ENCODE measurements at places on chromosomes 12 and 14.

DNA sequence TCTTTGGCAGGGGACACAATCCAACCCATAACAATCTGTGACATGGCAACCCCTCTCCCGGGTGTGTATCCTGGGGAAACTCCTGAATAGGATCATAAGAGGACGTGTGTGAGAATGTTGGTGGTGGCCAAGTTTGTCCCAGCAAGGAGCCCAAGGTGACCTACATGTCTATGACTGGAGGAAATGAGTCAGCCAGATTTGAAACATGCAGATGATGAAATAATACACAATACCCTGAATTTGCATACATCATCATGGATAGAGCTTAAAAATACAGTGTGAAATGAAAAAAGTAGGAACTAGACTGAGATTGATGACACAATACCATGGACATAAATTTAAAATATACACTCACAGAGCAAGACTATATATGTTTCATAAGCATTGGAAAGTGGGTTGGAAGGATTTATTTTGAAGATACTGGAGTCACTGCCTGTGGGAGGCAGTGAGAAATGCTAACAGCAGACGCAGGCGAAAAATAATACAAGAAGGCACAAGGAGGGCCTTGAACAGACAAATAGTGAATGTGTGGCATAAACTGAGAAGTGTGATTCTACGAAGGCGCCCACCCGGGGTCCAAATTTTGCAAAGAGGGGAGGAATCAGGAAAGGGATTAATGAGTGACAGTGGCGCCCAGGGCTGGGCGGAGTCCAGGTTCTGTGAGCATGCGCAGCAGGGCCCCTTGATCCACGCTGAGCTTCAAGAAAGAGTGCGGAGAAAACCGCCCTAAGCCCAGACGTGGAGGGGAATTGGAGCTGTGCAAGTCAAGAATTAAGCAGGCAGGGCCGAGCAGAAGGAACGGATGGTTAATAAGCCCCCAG is 7.0 kb upstream of the MAP1LC3B2 start:
- no peak for DNase-seq

- no peak for DNase-seq
These were observed 11.6 kb upstream of the CLEC4D start for GRCh38 chr12:8501720-8502119.

DNA sequence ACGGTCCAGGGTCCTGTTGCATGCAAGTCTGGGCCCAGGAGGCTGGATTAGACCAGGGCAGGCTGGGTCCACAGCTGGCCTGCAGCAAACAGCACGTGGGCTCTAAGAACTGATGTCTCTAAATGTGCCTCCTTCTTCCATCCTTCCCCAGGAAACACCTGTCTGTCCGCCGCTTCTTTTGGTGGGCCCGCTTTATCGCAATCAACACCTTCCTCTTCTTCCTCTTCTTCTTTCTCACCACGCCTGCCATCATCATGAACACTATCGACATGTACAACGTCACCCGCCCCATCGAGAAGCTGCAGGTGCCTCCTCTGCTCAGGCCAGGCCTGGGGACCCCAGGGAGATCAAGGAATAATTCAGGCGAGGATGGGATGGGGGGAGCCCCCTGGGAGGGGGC is 28.3 kb downstream of the NGB start:
- DNase-seq = no peak

DNA sequence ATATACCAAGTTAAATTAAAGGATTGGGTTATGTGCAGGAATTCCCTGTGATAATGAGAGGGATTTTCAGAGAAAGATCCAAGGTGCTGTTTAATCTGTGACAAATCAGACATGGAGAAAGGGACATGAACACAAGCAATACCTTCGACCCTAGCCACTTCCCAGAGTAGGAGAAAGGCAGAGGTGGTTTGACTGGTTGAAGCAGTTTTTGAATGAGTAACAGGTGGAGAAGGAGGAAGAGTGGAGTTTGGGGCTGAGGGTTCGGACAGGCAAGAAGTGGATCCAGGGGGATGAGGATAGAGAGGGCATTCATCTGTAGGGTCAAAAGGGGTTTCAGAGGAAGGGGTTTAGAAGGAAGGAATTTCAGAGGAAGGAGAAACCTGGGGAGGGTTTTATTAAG is 27.4 kb upstream of the A2M start:
- DNase-seq = no peak

DNA sequence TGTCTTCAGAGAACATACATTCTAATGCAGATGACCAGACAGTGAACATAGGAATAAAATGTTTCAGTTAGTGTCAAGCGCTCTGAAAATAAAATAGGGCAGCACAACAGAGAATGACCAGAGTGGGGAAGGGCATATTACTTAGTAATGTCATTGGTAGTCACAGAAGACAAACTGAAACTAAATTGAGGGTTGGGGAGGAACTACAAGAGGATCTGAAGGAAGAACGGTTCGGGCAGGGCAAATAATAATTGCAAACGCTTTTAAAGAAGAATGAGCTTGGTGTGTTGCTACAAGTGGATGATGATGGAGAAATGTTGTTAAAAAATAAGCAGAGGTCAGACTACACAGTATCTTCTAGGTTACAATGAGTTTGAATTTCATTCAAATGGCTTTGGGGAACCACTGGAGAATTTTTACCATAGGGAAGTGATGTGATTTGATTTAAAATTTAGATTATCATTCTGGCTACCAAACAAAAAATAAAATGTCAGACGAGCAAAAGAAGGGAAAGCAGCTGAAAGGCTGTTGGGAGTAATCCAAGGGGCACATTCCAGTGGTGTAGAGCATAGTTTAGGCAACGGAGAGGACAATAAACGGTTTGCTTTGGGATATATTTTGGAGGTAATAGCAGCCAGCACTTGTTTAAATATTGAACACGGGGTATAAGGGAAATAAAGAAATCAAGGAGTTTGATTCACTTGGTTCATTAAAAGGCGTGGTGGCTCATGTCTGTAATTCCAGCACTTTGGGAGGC is 56.3 kb upstream of the SLC6A13 start:
- DNase-seq = no peak

DNA sequence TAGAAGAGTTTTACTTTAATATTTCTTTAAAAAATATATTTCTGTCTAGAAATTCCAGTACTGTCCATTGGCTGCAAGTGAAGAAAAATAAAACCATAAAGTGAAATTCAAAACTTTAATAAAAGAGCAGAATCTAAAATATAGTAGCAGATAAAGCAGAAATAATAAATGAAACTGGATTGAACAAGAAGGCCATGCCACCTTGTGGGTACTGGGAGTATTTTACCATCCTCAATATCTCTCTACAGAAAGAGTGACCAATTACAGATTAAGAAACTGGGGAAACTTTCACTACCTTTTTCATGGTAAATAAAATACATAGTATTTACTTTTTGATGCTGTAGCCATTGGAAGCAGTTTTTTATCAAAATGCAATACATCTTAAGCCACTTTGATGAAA is 220.5 kb downstream of the BCAT1 start:
- no peak for DNase-seq

DNA sequence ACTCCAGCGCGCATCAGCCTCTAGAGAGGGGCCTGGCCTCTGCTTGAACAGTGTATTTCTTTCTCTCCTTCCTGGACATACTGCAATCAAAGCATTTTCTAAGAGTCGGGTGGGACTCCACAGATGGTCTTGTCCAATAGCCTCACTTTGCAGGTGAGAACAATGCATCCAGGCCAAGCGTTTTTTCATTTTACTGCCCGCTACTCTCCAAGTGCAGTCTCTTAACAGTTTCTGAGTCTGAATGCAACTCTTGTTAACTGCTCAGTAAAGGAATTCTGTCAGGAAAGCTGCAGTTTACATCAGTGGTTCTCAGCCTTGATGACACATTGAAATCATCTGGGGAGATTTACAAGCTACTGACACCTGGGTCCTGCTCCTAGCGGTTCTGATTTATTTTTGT is 57.0 kb downstream of the IRF2BPL start:
- no peak for DNase-seq

GRCh38 chr14:20332431-20332787 is 670 bp downstream of the CCNB1IP1 start:
- DNase-seq = peak; percentile 36

DNA sequence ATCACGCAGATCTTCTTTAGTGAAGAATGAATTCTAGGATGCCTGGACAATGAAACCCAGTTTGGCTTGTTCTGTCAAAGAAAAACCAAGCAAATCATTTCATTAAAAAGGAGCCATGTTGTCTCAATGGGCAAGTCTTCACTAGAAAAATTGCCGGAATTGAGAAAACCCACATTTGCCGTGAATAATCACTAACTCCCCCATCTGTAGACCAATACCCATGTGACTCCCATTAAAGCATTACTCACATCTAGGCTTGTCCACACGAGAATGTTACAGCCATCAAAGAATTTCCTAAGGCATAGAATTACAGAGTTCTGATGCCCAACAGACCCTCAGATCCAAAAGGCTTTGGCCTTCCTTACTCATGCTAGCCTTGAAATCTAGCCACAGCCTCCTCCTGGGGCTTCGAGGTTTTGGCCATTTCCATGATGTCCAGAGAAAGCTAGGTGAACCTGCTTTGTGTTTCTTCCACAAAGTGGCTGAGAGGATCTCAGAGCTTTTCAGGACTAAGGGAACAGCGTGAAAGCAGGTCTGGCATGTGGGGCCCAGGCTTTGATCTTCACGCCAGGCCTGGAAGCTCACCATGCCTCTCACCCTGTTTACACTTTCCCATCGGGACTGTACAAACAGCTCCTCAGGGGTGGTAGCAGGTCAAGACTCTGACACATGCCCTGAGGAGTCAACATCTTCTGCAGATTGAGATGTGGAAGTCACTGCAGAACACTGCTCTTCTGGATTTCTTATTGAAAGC is 12.1 kb downstream of the SLC7A8 start:
- no peak for DNase-seq

DNA sequence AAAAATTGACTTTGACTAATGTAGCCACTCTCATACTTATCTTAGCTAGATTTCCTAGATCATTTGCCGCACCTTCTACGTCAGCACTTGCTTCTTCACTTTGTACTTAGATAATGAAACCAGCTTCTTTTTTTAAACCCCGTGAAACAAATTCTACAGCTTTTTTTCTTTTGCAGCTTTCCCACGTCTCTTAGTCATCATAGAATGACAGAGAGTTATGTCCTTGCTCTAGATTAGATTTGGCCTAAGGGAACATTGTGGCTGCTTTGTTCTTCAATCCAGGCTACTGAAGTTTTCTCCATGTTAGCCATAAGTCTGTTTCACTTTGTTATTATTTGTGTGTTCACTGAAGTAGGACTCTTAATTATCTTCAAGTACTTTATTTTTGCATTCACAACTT is 94.9 kb downstream of the SLCO1A2 start:
- DNase-seq = no peak

GRCh38 chr12:41636653-41637052 is 448.5 kb downstream of the PDZRN4 start:
- no peak for DNase-seq

- no peak for DNase-seq
These were observed 10.6 kb upstream of the CSAD start for GRCh38 chr12:53191096-53191884.

GRCh38 chr12:111178181-111179081 is 190.5 kb downstream of the PHETA1 start:
- no peak for DNase-seq

DNA sequence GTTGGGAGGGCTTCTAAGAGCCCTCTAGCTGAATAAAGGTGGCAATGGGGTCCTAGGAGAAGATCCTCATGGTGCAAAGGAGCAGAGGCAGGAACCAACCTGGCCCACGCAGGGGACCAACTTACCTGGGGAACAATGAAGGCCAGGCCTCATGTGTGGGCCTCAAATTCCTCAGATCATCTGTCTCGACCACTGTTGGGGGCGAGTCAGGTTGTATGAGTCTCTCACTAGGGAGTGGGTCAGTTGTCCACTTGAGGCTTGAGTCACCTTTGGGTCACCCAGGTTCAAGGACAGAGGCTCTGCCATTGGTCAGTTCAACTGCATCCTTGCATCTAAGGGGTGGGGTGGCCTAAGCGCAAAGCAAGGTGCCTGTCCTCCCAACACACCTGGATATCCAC is 43.7 kb upstream of the BDKRB2 start:
- no peak for DNase-seq

All from HAP-1 (cell line).